Right renal pelvis (tissue), 4 donors: ENCODE measurements at places on chromosomes 12 and 14. TPM values are rescaled to one million over a fixed set of nuclear protein-coding genes. Genes with fewer than 3 reads are reported as not detected.

- DNase-seq: no peak
Observed at GRCh38 chr14:98144964-98145363, 1127.0 kb downstream of the BCL11B start.

GRCh38 chr12:124679533-124680371, 112.3 kb upstream of the NCOR2 start:
- no peak for DNase-seq

DNA sequence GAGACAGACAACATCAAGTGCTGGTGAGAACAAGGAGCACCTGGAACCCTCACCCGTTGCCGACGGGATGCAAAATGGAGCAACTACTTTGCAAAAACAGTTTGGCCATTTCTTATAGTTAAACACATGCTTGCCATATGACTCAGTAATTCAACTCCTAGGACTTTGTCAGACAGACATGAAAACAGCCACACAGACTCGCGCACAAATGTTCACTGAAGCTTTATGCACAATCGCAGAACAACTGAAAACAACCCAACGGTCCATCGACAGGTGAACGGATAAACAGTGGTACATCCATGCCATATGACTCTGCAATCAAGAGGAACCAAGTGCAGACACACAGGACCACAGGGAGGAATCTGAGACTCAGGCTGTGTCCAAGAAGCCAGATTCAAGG, 30.8 kb downstream of the NCOR2 start:
- no peak for DNase-seq

DNA sequence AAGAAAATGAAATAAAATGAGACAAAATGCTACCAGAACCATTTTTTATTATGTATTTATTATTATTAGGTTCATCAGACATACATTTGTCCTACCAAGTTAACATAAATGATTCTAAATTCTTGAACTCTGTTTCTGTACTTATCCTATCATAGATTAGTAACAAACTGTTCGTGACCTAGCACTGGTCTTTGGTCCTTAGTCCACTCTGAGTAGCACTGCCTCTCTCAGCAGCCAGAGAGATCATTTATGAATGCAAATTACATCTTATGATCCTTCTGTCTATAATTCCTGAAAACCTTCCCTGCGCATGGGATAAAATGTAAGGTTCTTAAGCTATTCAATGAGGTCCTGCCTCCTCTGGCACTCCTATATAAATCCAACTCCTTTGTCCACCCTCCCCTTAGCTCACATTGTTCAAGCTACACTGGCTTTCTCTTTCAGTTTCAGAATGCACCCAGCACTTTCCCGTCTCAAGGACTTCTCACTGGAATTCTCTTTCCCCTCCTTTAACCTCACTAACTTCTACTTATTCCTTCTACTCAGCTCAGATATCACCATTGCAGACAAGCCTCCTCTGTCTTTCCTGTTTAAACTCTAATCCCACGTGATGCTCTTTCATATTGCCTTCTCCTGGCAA, 17.1 kb downstream of the PDZRN4 start:
- no peak for DNase-seq

GRCh38 chr14:74582910-74583581, 29.0 kb downstream of the LTBP2 start:
- no peak for DNase-seq

- DNase-seq: no peak
Observed at GRCh38 chr14:95409477-95410272, 90.0 kb upstream of the CLMN start.

DNA sequence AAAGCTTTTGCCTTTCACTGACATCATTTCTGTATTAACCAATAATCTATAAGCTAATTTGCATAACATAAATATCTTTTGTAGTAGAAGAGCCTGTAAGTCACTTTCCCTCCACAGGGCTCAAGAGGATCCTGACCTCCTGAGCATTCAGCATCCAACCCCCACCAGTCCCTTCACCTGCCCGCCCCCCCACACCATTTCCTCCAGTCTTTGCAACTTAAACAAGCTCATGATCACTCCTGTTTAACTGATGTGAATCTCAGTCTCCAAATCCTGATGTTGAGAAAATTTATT, 12.0 kb upstream of the CRY1 start:
- DNase-seq: no peak

- DNase-seq: no peak
Observed at GRCh38 chr14:77184396-77185092, 2.9 kb downstream of the TMEM63C start.

DNA sequence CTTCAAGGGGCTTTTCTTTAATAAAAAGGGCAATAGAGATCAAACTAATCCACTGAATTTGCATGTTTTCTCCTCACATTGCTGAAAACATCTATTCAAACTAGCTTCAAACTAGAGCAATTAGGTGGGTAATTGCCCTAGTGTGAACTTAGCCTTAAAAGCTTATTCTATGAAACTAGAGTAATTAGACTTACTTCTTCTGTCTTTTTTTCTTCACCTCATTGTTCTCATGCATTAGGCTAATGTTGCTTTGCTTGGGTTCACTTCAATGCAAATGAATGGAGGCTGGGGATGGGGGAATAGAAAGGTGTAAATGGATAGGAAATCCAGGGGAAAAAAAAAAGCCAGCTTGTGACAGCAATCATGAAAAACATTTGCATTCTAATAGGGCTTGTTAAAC, 414.8 kb upstream of the LMO3 start:
- no peak for DNase-seq

GRCh38 chr14:78440356-78440894, 270.3 kb downstream of the NRXN3 start:
- DNase-seq: no peak

GRCh38 chr12:104048811-104049210, 1.2 kb downstream of the GLT8D2 start:
- DNase-seq: no peak

- DNase-seq: peak; percentile 16
Observed at GRCh38 chr12:79174626-79175025, 310.1 kb downstream of the SYT1 start.

DNA sequence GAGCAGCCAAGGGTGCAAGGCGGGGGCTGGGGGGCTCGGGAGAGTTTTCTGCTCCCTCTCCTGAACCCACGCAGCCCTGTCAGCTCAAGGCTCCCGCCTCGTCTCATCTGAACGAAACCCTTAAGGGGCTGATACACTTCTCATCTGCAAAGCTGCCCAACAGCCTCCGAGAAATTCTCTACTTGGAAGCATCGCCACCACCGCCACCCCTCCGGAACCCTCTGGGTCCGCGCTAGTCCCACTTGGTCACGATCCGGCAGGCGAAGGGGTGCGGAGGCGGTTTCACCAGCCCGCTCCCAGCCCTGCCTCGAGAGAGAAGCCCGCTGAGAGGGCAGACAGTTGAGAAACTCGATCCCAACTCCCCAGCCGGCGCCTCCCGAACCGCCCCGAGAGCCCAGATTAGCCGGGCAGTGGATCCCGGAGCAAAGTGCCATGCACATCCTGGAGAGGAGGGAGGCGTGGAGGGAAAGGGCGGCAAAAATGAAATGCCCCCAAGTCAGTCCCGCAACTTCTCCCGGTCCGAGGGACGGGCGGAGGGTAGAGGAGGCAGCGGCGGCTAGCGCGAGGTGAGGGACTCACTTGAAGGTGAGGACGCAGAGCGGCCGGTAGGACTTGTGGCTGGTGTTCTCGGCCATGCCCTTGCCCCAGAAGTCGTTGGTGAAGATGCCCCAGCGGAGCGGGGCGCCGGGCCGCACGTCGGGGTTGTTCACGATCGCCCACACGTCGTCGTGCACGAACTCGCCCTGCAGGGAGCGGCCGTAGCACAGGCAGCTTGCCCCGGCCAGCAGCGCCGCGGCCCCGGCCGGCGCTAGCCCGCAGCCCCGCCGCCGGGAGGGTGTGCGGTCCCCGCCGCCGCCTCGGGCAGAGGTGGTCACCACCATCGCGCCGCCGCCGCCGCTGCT, 620 bp downstream of the TMTC1 start:
- DNase-seq: peak; percentile 49

DNA sequence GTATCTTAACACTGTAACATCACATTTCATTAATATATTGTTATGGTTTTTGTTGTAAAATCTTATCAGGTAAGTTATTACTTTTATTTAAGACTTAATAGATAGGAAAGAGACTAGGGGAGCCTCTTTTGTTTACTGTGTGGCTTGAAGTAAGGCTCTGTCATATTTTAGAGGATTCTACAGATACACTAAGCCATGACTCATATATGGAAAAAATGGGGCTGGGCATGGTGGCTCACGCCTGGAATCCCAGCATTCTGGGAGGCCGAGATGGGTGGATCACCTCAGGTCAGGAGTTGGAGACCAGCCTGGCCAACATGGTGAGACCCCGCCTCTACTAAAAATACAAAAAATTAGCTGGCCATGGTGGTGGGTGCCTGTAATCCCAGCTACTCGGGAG, 23.6 kb upstream of the NPFF start:
- DNase-seq: no peak

- no peak for DNase-seq
Observed at GRCh38 chr12:4962539-4963486, 53.1 kb downstream of the KCNA1 start.

DNA sequence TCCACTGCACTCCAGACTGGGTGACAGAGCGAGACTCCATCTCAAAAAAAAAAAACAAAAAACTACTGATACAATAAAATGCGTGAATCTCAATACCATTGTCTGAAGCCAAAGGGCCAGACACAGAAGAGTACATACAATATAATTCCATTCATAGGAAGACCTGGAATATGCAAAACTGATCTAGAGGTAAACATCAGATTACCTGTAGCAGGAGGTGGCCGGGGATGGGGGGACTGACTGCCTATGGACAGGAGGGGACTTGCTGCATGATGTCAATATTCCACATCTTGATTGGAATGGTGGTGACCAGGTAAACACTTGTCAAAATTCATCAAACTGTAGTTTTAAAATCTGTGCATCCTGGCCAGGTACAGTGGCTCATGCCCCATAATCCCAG, 12.5 kb upstream of the FIGNL2 start:
- DNase-seq: no peak

DNA sequence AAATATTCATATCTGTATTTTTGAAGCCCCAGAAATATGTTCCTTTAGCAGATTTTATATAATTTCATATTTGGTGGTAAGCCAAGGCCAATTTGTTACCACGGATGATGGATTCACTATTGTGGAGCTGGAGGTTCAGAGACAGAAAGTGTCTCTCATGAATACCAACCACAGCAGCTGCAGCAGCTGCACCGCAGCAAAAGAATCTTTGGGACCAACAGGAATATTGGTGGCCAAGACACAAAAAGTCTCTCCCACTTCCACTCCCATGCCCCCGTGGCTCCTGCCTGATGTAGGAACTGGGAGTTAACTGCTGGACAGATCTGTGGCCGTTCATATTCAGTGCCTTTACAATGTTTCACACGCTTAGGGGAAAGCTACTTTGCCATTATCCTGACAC, 155.3 kb downstream of the ADAMTS20 start:
- no peak for DNase-seq

- no peak for DNase-seq
Observed at GRCh38 chr12:112422531-112422930, 3.8 kb downstream of the PTPN11 start.

Gene SERPINA6
- polyA plus RNA-seq: 6.8 TPM

Gene TMEM121
- 3.0 TPM for polyA plus RNA-seq

Gene HPD
- 4.0 TPM for polyA plus RNA-seq

Gene CLMN
- polyA plus RNA-seq: 21.1 TPM

Gene TNFAIP2
- 33.9 TPM for polyA plus RNA-seq
